Gastroesophageal sphincter (tissue), 4 donors: ENCODE measurements at places on chromosomes 3 and 15. TPM values are rescaled to one million over a fixed set of nuclear protein-coding genes. Genes with fewer than 3 reads are reported as not detected.
A peak's percentile ranks its signal among the peaks of the same experiment; 100 is the strongest.

DNA sequence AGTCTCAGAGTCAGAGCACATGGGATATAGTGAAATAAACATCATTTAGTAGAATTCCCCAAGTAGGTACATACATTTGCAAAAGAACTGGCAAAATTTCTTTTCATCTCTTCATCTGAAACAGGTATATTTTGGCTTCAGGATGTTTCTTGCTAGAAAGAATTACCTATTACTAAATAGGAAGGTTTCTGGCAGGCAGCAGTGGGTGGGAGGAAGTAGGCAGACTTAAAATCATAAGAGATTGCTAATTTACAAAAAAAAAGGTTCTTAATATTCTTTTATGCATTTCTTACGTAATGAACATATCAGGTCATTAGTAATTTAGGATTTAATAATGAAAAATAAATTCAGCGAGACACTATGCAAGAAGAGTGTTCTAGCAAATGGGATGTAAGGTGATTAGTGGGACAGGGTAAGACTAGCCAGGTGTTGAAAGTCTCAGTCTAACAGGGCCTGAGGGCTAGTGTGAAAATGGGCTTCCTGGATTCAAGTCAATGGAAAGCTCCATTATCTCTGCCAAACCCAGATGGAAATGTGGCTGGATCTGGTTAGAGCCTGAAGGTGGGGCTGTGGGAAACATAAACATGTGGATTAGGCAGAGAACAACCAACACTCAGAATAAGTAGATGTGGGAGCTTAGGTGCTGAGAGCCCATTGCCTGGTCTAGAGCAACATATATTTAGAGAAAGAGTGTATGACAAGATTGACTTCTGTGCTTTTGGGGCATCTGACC is 127.4 kb upstream of the FEZF2 start:
- no peak for ATAC-seq

GRCh38 chr15:83954506-83954905 is 281.1 kb upstream of the GOLGA6L4 start:
- ATAC-seq, result no peak

GRCh38 chr15:70316059-70316600 is 218.4 kb upstream of the TLE3 start:
- ATAC-seq, result no peak

GRCh38 chr3:57803647-57804081 is 47.6 kb downstream of the SLMAP start:
- peak; percentile 90 for ATAC-seq

DNA sequence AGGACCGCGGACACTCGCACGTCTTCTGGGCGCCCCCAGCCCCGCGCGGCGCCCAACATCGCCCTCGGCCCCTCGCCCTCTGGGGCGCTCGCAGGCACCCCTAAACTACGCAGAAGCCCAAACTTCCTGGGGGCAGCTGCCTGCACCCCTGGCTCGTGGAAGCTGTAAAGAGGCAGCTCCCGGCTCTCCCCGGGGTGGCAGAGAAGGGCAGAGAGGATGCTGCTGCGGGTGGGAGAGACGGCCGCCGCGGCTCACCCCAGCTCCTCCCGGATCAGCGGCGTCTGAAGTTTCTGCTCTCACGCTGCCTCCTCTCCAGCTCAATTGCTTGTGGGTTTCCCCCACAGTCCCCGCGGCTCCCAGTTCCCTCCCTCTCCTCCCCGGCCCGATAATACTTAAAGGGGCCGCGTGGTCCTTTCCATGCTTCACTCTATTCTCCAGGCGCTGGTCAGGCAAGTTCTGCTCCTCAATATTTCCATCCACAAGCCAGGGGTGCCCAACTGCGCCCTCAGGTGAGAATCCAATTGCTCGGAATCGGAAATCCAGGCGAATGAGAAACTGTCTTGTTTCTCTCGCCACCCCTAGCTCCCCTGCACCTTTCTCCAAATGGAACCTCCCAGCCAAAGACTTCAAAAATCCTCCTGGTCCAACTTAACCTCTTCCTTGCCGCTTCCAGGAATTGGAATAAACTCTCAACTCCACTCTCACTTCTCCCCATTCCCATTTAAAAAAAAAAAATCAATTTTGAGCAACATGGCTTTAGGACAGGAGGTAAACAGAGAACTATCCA is 748.5 kb downstream of the ROBO1 start:
- peak; percentile 84 for ATAC-seq

GRCh38 chr3:187208159-187208558 is 10.9 kb downstream of the RTP1 start:
- ATAC-seq, result no peak

GRCh38 chr3:72338082-72338941 is 509.9 kb downstream of the SHQ1 start:
- no peak for ATAC-seq

Gene LRRIQ4
- total RNA-seq, result not detected

Gene PRR23B
- total RNA-seq, result not detected

Gene GOLGA6D
- not detected for total RNA-seq

Gene NUP210
- total RNA-seq, result 3.4 TPM

Gene SEMA4B
- total RNA-seq, result 44.9 TPM

Gene ADAMTSL3
- total RNA-seq, result 19.4 TPM

Gene STT3B
- 107 TPM for total RNA-seq

Gene DLEC1
- total RNA-seq, result 0.78 TPM
